Bronchial epithelial cell (primary cell): ENCODE measurements at places on chromosomes 12 and 14. TPM values are rescaled to one million over a fixed set of nuclear protein-coding genes. Genes with fewer than 3 reads are reported as not detected.

TAS2R9 gene
- not detected in 2 replicates for total RNA-seq

LRRC43 gene
- under 0.01 and 0.51 TPM in 2 replicates for total RNA-seq

SERPINA5 gene
- total RNA-seq: not detected in 2 replicates

HOXC11 gene
- total RNA-seq: not detected in 2 replicates

ADSS1 gene
- 18.2 and 34.3 TPM in 2 replicates for total RNA-seq

DEGS2 gene
- total RNA-seq: 0.53 and 9.7 TPM in 2 replicates

TMCC3 gene
- total RNA-seq: 5.8 and 8.8 TPM in 2 replicates

TCTN2 gene
- total RNA-seq: 3.9 and 5.4 TPM in 2 replicates

OR6C4 gene
- total RNA-seq: not detected in 2 replicates

RALGAPA1 gene
- total RNA-seq: 28.2 and 44.5 TPM in 2 replicates

ELK3 gene
- total RNA-seq: 4.2 and 5.3 TPM in 2 replicates

USP44 gene
- 0.13 and 0.26 TPM in 2 replicates for total RNA-seq

LRRC10 gene
- not detected in 2 replicates for total RNA-seq

DEPDC4 gene
- total RNA-seq: 1.8 and 2.1 TPM in 2 replicates

AMN gene
- total RNA-seq: 4.2 and 6.5 TPM in 2 replicates

HSPB8 gene
- 0.26 and 2.4 TPM in 2 replicates for total RNA-seq

BICDL1 gene
- total RNA-seq: 10.8 and 30.7 TPM in 2 replicates

EML1 gene
- 1.8 and 6.0 TPM in 2 replicates for total RNA-seq

GZMB gene
- total RNA-seq: not detected in 2 replicates

CCDC184 gene
- not detected in 2 replicates for total RNA-seq

SLCO1B1 gene
- total RNA-seq: not detected in 2 replicates

ADCY4 gene
- 0.53 and 0.77 TPM in 2 replicates for total RNA-seq

ATL1 gene
- 0.79 and 1.9 TPM in 2 replicates for total RNA-seq

SYNDIG1L gene
- total RNA-seq: under 0.01 TPM in 1 of 2 replicates, not detected in the other

NTN4 gene
- 50.3 and 60.4 TPM in 2 replicates for total RNA-seq

KRT85 gene
- not detected in 2 replicates for total RNA-seq

KRT5 gene
- total RNA-seq: 6,770 and 10,597 TPM in 2 replicates
